CD4-positive, alpha-beta T cell treated with Interleukin-17A for 1 hour (primary cell): ENCODE measurements at places on chromosomes 7 and 10.

- DNase-seq: no peak
These were observed 108.6 kb downstream of the NRCAM start for GRCh38 chr7:108347616-108348015.

- DNase-seq: no peak
These were observed 196.0 kb upstream of the C7orf33 start for GRCh38 chr7:148394582-148394981.

- DNase-seq: peak; percentile 61
These were observed 514.8 kb downstream of the DNAJB6 start for GRCh38 chr7:157851501-157852067.

- DNase-seq: peak; percentile 65
These were observed 38.5 kb downstream of the CDK1 start for GRCh38 chr10:60816628-60817397.

DNA sequence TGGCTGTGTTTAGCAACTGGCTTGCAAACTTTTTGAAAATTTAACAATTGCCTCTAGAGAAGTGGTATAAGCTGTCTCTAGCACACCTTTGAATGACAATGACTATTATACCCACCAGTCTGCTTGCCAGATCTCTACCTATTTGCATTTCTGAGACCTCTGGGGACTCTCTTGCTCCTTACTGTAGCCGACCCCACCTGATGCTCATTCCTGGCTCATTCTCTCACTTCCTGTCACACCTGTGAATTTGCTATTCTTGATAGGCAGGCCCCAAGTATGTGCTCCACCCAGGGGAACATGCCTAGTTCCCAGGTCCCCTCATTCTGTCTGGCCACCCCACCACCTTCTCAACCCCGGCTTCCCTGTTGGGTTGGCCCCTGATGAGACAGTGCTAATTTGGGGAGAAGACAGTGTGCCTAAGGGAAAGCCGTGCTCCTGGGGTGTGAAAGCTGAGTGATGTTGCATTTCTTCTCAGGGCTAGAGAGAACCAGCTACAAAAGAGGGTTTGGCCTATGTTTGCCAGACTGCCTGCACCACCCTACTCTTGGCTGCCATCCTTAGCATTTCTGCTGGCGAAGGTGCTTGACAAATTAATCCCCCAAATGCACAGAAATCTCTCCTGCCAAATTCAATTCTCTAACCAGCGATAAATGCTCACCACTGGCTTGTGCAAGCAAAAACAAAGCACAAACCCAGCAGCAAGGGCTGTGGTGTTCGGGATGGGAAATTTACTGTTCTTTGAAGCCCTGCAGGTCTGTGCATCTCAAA is 138.2 kb downstream of the RPS24 start:
- no peak for DNase-seq

DNA sequence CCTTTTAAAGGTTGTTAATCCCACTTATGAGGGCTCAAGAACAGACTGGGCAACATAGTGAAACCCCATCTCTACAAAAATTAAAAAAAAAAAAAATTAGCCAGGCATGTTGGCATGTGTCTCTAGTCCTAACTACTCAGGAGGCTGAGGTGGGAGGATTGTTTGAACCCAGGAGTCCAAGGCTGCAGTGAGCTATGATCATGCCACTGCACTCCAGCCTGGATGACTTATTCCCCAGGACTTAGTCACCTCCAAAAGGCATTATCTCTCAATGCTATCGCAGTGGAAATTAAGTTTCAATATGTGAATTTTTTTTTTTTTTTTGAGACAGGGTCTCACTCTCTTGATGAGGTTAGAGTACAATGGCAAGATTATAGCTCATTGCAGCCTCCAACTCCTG is 61.2 kb upstream of the TRIM24 start:
- DNase-seq: no peak

DNA sequence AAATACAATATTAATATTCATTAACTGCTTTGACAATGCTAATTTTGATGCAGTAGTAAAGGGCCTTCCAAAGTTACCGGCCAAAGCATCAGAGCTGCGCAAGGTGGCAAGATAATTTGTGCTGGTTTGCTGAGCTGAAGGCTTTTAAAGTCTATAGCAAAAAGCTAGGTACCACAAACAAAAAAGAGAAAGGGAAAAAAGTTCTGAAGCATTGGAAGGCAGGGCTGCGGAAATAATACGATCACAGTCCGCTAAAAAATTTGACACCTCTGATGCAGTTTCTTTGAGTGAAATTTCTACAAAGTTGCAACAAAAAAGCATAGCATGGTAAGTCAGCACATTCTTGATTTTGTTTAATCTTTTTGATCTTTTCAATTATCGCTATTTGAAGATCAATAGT is 175.6 kb downstream of the TCF7L2 start:
- no peak for DNase-seq

GRCh38 chr7:156113731-156114130 is 301.5 kb upstream of the SHH start:
- no peak for DNase-seq

DNA sequence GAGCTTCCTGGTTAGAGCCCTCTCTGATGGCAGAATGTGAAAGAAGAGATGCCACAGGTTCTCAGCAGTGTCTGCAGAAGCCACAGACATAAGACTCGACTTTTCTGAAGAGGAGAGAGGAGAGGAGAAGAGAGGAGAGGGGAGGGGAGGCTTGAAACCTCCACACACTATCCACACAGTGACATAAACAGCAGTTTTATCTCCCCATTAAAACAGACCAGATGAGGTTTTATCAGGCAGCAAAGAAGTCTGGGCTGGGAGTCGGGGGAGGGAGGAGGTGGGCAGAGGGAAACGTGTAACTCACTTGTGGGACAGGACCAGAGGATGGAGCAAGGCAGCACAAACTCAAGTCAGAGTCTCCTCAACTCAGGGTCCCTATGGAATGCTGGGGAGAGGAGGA is 76.5 kb downstream of the XPNPEP1 start:
- DNase-seq: no peak

DNA sequence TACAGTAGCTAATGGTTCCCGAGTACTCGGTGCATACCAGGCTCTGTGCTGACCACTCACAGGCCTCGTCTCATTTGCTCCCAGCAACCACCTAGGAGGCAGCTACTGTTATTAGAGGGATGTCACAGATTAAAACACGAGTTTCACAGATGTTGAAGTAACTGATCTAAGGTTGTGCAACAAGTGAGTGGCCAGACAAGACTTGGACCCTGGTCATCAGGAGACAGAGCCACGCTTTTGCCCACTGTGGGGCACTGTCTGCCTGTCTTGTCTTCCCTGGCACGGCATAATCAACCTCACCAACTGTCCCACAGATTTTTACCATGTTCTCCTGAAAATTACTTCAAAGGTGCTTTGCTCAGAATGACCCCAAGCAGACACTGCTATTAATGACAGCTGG is 111.6 kb upstream of the HABP2 start:
- DNase-seq: no peak

DNA sequence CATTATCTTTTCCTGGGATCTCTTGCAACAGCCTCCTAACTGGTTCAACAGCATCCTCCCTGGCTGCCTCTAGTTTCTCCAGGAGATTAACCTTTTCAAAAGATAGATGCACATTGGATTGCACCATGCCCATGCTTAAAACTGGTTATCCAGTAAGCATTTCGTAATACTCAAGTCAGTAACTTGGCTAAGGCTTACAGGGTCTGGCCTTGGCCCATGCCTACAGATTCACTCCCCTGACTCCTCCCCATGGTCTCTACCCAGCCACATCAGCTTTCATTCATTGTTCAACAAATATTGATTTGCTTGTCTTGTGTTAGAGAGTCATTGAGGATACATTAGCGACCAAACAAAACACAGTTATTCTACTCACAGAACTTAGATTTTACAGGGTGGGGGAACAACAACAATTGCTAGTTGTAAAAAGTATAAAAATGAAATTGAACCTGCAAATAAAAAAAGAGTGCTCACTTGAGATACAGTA is 1.8 kb upstream of the KIF20B start:
- no peak for DNase-seq

GRCh38 chr10:128896963-128897362 is 570.1 kb upstream of the MGMT start:
- no peak for DNase-seq

DNA sequence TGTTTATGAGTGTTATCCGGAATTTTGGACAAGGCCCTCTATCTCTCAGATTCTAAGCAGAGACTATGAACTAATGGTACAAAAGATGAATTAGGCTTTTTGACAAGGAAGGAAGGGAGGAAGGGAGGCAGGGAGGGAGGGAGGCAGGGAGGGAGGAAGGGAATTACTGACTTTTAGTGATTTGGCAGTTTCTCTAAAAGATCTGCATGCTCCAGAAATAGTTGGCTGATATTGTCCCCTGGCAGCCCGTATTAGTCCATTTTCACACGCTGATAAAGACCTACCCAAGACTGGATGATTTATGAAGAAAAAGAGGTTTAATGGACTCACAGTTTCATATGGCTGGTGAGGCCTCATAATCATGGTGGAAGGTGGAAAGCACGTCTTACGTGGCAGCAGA is 1093.5 kb downstream of the NRG3 start:
- DNase-seq: no peak

DNA sequence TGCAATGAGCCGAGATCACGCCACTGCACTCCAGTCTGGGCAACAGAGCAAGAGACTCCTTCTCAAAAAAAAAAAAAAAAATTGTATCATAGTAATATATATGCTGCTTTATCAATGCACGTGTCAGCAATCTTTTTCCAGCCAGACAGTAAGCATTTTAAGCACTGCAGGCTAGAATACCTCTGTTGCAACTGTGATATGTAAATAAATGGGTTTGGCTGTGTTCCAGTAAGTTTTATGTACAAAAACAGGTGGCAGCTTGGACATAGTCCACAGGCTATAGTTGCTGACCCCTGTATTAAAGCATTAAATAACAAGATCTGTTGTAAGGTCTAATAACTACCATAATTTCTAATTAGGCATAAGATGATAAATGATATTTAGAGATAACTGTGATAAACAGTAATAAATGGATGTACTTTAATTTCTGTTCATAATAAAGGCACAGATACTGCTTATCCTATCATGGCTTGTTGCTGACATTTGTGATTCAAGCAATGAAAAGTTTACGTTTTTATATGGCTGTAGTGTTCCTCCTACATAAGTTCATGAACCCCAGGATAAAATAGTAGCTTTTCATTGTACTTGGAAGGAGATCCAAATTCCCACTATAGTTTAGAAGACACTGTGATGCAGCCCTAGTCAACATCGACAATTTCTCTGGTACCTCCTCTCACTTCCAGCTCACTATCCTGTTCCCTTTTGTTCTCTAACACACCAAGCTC is 161.4 kb downstream of the ELMO1 start:
- DNase-seq: no peak

- no peak for DNase-seq
These were observed 191.5 kb downstream of the WDR37 start for GRCh38 chr10:1247598-1248261.

DNA sequence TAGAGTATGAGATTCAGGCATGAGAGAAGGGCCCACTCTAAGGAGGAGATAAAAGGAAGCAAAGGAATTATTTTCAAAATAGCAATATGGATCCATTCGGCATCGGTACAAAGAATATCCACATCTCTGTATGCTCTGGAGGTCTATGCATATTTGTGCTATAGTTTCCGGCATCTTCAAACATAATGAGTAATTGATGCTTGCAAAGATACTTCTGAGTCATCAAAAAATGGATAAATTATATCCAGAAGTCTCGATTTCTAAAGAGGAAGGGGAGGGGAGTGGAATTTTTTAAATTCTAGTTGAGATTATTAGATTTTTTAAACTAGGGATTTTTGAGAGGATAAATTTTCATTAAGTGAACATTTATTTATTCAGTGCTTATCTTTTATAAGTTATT is 72.9 kb upstream of the KIAA1217 start:
- no peak for DNase-seq

DNA sequence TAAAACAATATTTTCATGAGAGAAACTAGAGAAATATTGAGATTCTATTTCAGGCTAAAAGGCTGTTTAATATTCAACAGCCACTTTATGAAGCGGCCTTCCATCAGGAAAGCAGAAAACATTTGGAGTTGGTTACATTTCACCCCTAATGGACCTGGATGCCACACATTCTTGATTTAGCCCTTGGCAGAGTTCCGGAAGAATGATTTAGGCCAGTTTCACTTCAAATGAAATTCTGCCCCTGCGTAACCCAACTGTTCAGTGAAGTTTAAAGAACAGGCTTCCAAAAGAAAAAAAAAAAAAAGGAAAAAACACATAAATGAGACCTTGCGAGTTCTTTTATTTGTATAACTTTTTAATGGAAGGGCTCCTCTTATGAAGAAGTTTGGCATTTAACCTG is 239.2 kb upstream of the AKR1E2 start:
- no peak for DNase-seq
